Hippocampal formation (tissue), 2 donors: ENCODE measurements at places on chromosomes 11 and 22.

GRCh38 chr11:124954590-124954955 is 571 bp downstream of the CCDC15 start:
- DNase-seq = no peak

DNA sequence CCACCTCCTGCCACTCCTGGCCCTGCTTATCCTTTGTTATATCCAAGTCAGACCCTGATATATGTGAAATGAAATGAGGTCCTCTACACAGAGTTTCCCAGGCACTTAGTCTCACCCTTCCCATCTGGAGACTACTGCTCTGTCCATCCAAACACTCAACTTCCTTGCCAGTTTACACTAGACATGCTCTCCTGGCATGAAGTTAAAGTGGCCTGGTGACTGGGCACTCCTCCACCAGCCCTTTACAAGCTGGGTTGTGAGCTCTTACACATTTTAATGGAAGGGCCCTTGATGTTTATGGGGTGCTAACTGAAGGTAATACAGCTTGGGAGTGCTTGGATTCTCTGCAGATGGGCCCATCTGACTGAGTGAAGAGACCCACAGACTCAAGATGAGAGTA is 216.1 kb upstream of the NARS2 start:
- DNase-seq = no peak

- DNase-seq = no peak
Measured at GRCh38 chr11:130448416-130449309, at the start of gene ADAMTS15. Gene ADAMTS15 (plus strand): TSS chr11:130448645. CDS start chr11:130448974, 329 bp downstream.

DNA sequence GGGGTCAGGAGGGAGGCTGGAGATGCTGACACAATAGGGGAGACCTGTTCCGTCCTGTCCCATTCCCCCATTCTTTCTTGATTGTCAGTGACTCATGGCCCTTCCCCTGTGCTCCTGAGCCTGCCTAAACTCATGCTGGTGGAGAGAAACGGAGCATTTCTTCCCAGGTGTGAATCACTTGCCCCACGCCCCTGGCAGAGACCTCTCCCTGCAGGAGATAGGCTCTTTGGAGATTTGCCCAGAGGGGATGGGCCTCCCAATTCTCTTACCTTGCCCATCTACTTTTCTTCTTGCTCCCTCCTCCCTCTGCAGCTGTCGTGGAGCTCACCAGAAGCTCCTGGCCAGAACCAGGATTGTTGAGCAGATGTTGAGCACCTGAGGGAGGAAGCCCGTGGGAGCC is 121.9 kb upstream of the OR9Q1 start:
- no peak for DNase-seq

DNA sequence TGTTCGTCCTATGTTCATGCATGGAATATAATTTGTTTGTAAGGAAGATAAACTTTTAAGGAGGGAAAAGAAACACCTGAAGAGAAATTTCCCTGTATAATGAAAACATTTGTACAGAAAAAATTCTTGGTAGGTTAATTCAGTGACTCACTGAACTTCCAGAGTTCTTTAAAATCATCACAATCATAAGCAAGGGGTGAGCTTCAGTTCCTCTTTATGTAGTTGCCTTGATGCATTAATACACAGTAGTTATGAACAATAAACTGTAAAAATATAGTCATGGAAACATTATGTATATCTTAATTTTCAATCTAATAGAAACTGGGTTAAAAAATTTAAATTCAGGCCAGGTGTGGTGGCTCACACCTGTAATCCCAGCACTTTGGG is 1.1 kb upstream of the C11orf65 start:
- no peak for DNase-seq

GRCh38 chr11:120662071-120662676 is 150.6 kb downstream of the GRIK4 start:
- DNase-seq = no peak

DNA sequence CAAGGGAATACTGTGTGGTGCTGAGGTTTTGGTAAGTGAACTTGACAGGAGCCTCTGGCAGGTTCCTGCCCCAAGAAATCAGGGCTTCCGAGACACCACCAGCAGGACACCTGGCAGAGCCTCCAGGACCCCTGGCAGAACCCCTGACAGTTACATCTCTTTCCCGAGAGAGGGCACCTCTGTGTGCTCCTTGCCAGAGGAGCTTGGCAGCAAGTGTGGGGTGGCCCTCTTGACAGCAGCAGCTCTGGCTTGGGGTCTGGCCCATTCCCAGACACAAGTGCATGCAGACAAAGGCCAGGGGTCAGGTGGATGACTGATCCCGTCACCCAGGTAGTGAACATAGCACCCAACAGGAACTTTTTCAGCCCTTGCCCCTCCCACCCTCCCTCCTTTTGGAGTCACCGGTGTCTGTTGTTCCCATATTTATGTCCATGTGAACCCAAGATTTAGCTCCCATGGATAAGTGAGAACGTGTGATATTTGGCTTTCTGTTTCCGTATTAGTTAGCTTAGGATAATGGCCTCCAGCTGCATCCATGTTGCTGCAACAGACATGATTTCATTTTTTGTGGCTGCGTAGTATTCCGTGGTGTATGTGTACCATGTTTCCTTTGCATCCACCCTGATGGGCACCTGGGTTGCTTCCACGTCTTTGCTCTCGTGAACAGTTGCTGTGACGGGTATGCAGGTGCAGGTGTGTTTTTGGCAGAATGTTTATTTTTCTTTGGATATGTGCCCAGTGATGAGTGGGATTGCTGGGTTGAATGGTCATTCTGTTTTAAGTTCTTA is 21.2 kb upstream of the OSBPL5 start:
- no peak for DNase-seq

- no peak for DNase-seq
Measured at GRCh38 chr11:115104851-115105453, 399.3 kb downstream of the CADM1 start.

GRCh38 chr11:96155627-96156378 is 187.2 kb downstream of the MAML2 start:
- peak; percentile 20 for DNase-seq

- peak; percentile 6 for DNase-seq
Measured at GRCh38 chr22:30457981-30458380, 13.8 kb downstream of the SEC14L3 start.

DNA sequence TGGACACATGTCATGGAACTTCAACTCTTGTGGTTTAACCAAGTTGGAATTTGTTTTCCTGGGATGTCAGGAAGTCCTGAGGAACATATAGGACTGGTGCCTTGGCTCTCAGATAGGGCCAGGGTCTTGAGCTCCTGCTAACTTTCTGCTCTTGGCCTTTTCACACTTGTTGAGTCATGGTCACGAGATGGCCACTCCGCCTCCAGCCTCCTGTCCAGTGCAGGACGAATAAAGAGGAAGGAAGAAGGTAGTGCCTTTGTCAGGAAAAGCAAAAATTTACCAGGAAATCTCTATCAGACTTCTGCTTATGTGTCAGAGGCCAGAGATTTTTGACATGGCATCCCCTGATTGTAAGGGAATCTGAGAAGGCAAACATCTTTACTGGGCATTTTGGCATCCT is 89.1 kb upstream of the ARHGAP20 start:
- no peak for DNase-seq

- no peak for DNase-seq
Measured at GRCh38 chr11:58640386-58641023, 18.0 kb downstream of the CNTF start.
